Immature natural killer cell (primary cell): ENCODE measurements at places on chromosomes 12 and 14. TPM values are rescaled to one million over a fixed set of nuclear protein-coding genes. Genes with fewer than 3 reads are reported as not detected.

The TCL1B gene
- not detected for polyA plus RNA-seq

The IL22 gene
- polyA plus RNA-seq, result not detected

The CMTM5 gene
- not detected for polyA plus RNA-seq

The RAB21 gene
- polyA plus RNA-seq, result 23.7 TPM

The RFX4 gene
- polyA plus RNA-seq, result not detected

The AJUBA gene
- polyA plus RNA-seq, result 0.21 TPM

The CD163L1 gene
- not detected for polyA plus RNA-seq

The SLC41A2 gene
- polyA plus RNA-seq, result 0.37 TPM

The FMNL3 gene
- polyA plus RNA-seq, result 12.6 TPM

The RNASE12 gene
- not detected for polyA plus RNA-seq

The CD163 gene
- 2.4 TPM for polyA plus RNA-seq

The STXBP6 gene
- not detected for polyA plus RNA-seq

The ANO4 gene
- not detected for polyA plus RNA-seq

The MYO1A gene
- not detected for polyA plus RNA-seq

The EID3 gene
- polyA plus RNA-seq, result 15.7 TPM

The FAM222A gene
- polyA plus RNA-seq, result not detected
